ENCODE measurements at places on chromosomes 1 and 21.
A peak's percentile ranks its signal among the peaks of the same experiment; 100 is the strongest.

DNA sequence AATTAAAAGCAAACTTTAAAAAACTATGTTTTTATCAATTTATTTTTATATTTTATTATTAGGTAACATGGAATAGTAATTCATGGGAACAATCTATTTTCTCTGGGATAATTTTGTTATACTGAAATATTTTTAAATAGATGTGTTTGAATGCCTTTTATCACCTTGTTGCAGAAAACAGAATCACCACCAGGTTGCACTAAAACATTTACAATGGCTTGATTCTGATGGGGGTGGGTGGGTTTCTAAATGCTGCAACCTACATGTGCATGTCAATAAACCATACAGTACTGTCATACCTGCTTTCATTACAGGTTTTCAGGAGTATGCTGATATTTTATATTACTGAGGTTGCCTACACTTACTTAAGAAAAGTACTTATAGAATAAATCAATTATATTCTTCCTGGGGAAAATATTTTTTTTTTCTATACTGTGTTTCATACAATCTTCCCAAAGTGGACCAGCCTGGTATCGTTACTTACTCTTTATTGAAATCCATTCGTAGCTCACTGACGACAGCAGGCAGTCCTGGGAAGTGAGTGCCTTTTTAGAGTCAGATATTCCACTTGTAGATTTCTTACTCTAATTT lies 132.8 kb downstream of the PTPRC start:
- peak; percentile 63 for DNase-seq

- no peak for DNase-seq
Measured at GRCh38 chr1:94079080-94079940, 41.6 kb downstream of the ABCA4 start.

DNA sequence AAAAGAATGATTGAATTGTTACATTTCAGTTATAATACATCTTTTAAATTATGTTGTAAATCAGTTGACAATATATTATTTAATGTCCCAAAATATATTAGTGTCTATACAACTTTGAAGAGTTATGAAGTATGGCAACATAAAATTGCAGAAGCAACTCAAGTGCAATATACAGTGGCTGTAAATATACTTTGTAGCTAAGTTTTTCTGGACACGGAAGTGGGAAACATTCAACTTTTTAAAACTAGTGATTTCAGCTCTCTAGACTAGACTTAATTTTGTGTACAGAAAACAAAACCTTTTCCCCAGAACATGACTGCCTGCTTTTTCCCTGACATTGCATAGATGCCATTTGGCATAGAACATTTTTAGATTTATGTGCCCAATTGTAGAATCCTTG lies 29.5 kb upstream of the ABCG1 start:
- no peak for DNase-seq

GRCh38 chr1:27106561-27107323 lies 48.2 kb downstream of the SLC9A1 start:
- no peak for DNase-seq

GRCh38 chr21:22710721-22711120 lies 1712.5 kb downstream of the NCAM2 start:
- DNase-seq, result no peak

DNA sequence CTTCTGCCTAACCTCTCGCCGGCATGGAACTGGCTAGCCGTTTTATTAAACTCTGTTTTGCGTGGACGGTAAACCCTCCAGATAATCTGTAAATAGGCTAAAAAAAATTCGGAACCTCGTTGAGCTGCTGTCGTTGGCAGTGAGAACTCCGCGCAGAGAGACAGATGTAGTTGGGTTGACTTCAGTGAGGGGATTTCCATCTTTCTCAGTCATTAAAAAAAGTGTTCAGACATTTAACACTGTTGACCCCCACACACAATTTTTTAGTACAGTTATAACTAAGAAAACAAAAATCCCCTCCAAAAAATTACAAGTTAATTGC lies 464 bp downstream of the PARK7 start:
- DNase-seq, result no peak

DNA sequence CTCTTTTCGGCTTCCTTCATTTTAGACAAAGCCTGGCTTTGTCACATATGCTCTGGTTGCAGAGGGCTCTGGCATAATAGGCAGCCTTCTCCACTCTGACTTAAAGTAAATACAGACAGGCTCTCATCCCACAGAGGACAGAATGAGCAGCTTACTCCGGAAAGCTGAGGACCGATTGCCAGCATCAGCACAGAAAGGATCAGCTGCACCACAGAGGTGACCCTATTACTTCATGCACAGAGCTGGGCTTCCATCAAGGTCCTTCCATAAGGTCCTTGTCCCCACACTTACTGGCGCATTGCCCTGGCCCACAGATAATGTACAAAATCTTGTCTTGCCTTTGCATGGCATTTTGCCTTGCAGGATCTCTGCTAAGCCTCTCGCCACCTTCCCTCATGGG lies 67.6 kb downstream of the SEC16B start:
- DNase-seq, result no peak

- DNase-seq, result no peak
Measured at GRCh38 chr1:21200767-21201166, 24.1 kb upstream of the EIF4G3 start.

DNA sequence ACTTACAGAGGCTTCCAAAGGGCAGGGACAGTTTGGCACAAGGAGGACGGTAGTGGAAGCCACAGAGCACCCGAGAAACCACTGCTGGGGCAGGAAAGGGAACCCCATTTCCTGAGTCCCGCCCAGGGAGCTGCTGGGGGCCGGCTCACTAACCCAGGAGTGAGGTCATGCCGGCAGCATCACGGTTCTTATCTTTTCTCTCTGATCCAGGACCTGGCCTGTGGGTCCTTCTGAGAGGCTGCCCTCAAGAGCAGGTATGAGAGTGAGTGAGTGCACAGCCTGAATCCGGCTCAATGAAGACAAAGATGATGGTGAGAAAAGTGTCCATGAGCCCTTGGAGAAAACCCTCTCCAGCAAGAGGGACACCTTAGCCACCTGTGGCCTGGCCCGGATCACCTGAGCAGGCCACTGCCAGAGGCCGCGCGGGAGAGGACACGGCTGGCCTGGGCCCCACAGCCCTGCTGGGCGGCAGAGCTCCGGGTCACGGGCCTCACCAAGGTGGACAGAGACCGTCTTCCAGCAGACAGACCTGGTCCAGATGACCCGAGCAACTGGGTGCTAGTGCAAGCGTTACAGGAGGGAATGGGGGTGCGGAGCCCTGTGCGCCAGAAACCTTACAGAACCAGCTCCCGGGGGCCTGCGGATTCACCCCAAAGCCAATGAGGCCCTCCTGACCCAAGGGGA lies 94.9 kb downstream of the RIPK4 start:
- DNase-seq, result no peak

- no peak for DNase-seq
Measured at GRCh38 chr1:39404876-39405275, 86.6 kb upstream of the BMP8A start.

DNA sequence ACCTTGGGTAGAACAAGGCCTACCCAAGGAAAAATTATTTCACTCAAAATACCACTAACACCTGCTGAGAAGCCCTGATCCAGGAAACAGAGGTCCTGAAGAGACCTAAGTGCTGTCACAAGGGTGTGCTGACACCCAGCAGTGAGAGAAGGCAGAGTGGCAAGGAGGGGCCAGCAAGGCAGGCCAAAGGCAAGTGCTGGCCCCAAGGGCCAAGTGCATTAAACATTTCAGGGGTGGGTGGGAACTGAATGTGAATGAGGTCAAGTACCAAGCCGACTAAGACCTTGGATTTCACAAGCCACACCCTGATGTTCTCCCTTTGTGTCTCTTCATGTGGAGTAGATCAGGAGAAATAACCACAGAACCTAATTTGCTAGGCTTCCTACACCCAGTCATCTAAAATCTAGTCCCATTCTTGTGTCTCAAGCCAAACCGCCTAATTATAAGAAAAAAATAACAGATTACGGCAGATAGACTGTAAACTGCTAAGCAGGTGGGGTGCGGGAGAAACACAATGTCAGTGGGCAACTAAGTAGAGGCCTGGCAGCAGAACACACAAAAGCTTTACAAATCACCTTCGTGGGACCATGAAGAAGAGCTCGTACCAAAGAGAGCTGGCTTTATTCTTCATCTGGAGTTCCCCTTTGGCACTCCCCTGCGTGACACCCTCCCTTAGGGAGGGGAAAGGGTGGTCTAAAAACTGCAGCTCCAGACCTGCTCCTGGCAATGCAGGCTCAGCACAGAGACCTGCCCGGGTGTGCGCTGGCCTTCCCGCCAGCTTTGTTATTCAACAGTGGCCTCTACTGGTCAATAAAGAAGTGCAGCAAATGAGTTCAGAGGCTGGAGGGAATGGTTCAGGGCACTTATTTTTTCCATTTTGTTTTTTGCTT lies 8.7 kb downstream of the UBE2G2 start:
- peak; percentile 90 for DNase-seq

DNA sequence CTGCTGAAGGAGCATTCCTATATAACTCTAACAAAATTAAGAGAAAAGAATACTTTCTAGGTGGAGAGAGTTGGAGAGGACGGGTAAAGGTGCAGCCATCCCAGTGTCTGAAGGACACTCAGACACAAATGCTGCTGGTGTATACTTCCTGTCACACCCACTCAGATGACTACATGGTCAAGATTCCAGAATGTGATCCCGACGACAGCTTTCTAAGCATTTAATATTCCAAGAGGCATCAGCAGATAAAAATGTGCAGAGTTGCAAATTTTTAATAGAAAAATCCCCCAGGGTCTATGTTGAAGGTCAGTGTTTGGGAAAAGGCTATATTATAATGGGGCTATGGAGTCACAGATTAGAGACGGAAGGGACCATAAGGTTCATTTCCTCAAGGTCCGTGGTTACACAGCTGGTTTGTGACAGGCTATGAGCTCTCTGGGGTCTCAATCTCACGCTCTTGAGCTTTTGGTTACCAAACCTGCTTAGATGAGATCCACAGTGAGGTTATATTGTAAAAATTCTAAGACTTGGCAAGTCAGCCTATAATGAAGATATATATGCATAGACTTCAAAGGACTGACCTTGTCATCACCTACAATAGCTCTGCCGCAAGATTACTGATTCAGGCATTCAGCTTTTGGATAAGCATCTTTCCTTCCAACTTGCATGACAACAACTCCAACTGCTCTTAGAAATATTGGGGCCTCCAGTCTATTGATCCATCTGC lies 35.1 kb downstream of the ZNF281 start:
- DNase-seq, result no peak

GRCh38 chr1:233281711-233282581 lies 13.6 kb downstream of the PCNX2 start:
- DNase-seq, result no peak

GRCh38 chr1:172469717-172470116 lies 25.8 kb upstream of the PIGC start:
- DNase-seq, result no peak

DNA sequence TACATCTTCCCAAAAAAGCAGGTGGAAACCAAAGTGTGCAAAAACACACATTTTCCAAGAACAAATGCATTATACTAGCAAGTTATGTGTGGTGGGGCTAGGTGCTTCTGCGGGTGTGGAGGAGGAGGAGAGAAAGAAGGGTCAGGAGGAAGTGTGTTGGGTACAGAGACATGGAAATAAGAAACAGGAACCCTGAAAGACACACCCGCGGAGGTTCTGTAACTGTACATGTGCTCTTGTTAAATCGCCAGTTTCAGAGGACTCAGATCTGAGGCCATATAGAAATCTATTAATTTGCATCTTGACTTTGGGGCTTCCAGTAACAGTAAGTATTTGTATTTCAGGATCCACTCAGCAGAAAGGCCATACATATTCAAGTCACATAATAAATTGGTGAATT lies 30.9 kb downstream of the ERG start:
- DNase-seq, result no peak

DNA sequence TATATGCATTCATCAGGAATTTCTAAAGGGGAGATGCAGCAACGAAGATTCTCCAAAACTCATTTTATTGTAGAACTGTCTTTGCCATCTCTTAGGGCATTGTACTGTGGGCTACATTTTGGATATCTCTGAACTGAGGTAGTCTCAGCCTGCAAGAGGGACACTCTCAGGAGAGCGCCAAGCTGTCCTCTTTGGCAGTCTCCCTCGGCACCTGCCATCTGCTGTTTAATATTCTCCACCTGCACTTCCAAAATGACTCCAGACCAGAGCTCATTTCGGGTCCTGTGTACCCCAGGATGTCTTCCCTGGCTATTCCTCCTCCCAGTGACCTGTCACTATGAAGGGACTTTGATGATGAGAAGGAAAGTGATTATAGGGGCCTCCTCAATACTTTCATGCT lies 356.3 kb upstream of the C1orf174 start:
- DNase-seq, result no peak

- no peak for DNase-seq
Measured at GRCh38 chr21:31524140-31524539, 135.4 kb upstream of the SOD1 start.

- no peak for DNase-seq
Measured at GRCh38 chr1:31509124-31510072, 66.9 kb upstream of the TINAGL1 start.

DNA sequence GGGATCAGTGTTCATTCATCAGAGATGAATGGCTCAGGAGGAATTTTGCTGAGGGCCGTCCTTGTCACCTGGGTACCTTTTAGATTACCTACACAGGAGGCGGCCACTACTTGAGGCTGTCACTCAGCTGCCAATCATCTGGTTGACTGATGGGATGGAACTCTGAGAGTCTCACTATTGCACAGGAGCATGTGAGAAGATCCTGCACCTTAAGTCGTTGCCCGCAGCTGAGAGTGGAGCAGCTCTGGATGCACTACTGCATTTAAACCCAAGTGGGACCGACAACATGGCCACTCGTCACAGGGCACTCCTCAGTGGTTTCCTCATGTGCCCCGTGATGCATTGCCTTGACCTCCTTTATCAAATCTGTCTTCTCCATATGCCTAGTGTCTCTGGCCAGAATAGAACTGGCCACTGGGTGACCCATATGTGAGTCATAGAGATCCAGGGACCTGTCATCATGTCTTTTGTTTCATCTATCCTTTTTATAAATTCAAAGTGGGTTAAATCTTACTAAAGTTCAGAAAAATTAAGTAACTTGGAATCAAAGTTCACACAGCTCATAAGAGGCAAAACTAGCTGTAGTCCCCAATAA lies 165.5 kb downstream of the ZSCAN20 start:
- DNase-seq, result no peak

- DNase-seq, result peak; percentile 76
Measured at GRCh38 chr1:29698033-29698432, 461.7 kb downstream of the PTPRU start.

GRCh38 chr1:93667642-93668041 lies 14.0 kb downstream of the BCAR3 start:
- DNase-seq, result no peak

DNA sequence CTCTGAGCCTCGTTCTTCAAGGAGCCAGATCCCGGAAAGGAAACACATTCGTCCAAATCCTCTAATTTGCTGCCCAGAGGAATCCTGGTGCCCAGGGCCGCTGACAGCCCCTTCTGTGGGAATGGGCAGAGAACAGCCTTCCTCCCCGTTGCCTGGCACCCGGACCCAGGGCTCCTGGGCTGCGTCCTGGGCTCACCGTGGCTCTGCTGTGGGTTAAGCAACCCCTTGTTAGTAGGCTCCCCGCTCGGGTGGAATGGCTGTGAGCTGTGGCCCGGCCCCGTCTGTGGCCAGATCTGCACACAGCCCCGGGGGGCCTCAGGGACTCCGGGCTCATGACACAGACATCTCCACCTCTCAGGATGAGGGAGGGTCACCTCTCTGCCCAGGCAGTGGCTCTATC lies 122.9 kb upstream of the ARHGEF16 start:
- DNase-seq, result no peak

GRCh38 chr1:222464841-222465210 lies 83.1 kb downstream of the HHIPL2 start:
- DNase-seq, result peak; percentile 68

All from D341Med (cell line).